Gastroesophageal sphincter (tissue), 4 donors: ENCODE measurements at places on chromosomes 7 and 10.
A peak's percentile ranks its signal among the peaks of the same experiment; 100 is the strongest.

- ATAC-seq = no peak
These were observed 9.9 kb downstream of the EPDR1 start for GRCh38 chr7:37930226-37930948.

GRCh38 chr10:27611236-27611635 is 107.1 kb downstream of the RAB18 start:
- peak; percentile 50 for ATAC-seq

DNA sequence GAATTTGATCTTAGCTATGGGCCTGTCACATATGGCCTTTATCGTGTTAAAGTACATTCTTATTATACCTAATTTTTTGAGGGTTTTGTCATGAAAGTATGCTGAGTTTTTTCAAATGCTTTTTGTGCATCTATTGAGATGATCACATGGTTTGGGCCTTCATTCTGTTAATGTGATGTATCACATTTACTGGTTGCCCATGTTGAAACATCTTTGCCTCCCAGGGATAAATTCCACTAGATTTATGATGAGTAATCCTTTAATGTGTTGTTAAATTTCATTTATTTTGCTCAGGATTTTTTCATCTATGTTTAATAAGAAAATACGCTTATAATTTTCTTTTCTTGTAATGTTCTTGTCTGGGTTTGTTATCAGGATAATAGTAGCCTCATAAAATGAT is 442.0 kb downstream of the MDFIC start:
- ATAC-seq = no peak

DNA sequence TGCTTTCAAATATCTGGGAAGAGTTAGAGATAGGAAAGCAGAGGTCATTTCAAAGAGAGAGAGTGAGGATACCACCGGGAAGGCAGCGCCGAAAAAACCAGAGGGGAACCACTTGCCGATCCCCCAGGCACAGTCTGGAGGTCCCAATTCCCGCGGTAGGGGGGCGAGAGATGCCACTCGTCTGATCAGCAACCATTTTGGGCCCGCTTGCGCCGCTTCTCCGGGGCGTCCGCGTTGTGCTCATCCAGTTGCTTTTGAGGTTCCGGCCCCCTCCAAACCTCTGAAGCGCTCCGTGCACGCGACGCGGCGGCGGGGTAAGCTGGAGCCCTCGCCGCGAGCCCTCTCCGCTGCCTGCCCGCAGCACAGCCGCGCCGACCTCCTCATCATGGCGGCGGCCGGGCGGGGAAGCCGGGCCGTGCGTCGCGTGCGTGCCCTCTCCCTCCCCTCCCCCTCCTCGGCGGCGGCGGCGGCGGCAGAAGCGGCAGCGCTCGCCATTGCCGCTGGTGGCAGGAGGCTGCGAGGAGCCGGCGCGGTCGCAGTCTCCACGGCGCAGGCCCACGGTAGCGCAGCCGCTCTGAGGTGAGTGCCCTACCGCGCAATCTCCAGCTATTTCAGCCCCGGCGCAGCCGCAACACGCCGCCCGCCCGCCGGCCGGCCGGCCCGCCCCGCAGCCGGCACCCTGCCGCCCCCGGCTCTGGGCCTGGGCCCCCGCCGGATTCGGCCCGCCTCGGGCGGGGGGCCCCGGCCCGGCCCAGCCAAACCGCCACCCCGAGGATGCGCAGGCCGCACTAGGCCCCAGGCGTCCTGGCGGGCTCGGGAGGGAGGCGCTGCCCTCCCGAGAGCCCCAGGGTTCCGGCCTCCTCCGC is at the start of gene NRF1:
TSS of gene NRF1 (plus strand) at position 475 of the 866 bp plus-strand sequence. CDS start 45,632 bp downstream, outside the sequence.
- peak; percentile 94 for ATAC-seq

- ATAC-seq = no peak
These were observed 209.9 kb downstream of the ZNF365 start for GRCh38 chr10:62583876-62584615.

GRCh38 chr7:141231018-141231792 is 157.3 kb downstream of the TMEM178B start:
- no peak for ATAC-seq

- ATAC-seq = no peak
These were observed 48.8 kb downstream of the UBE2H start for GRCh38 chr7:129903935-129904334.

GRCh38 chr10:110008518-110009339 is 945 bp downstream of the ADD3 start:
- no peak for ATAC-seq

DNA sequence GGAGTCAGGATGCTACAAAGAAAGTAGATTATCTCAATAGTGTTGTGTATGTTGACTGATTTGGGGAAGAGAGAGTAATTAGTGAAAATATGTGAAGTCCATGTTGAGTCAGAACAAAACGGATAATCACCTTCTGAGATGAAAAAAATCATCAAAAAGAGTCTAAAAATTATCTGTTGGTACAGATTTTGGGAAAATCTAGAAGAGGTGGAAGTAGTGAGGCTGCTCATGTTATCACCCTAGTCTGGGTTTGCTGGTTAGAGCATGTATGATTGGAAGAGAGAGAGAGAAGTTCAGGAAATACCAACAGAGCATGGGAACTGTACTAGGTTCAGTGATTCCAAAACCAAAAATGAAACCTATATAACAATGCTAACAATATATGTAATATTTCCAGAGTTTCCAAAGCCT is 12.3 kb downstream of the RPA3 start:
- no peak for ATAC-seq

DNA sequence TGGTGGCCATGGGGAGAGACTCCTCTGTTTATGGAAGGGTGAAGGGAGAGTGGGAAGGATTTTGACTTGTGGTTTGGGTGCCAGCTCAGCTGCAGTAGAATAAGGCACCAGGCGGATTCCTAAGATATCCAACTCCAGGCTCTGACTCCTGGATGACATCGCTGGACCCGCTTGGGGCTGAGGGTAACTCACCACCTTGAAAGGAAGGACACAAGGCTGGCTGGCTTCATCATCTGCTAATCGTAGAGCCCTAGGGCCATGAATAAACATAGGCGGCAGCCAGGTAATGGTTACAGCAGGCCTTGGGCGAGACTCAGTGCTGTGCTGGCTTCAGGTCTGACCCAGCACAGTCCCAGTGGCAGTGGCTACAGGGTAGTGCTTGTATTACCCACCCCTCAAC is 16.7 kb upstream of the LIPK start:
- ATAC-seq = no peak

DNA sequence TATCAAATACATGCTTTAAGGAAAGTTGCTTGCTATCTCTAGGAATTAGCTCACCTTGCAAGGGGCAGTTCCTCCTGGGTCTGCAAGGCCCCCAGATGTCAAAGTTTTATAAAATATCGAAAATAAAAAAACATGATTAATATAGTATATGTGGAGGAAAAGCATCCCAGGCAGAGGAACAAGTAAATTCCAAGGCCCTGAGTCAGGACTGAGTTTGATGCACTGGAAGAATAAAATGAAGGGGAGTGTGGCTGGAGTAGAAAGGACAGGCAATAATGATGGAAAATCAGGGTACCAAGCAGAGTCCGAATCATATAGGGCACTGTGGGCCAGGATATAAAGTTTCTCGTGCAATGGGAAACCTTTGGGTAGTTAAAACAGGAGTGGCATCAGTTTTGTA is 112.4 kb upstream of the EEPD1 start:
- no peak for ATAC-seq

- ATAC-seq = no peak
These were observed 14.0 kb downstream of the GATAD1 start for GRCh38 chr7:92461027-92462003.

DNA sequence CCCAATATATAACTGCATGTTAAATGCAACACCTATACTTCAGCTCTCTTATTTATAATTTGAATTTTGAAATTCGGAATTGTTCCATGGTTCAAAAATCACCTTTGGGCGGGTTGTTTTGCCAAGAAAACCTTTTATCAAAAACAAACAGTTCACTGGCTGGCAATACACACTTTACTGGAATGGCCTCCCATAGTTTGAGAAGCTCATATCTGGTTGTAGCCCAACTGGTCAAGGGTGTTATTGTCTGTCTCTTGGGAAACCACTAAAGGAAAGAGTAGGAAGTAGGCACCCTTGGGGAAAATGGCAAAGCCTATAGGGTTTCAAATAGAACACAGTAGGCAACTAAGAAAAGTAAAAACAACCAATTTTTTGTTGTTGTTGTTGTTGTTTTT is 117.9 kb downstream of the HIPK2 start:
- no peak for ATAC-seq

- ATAC-seq = no peak
These were observed 44.4 kb downstream of the PFKFB3 start for GRCh38 chr10:6247041-6247712.

- no peak for ATAC-seq
These were observed 126.8 kb upstream of the PCLO start for GRCh38 chr7:83289419-83289993.

GRCh38 chr7:94540428-94540827 is 30.8 kb downstream of the CASD1 start:
- no peak for ATAC-seq

GRCh38 chr7:129530795-129531391 is 28.6 kb downstream of the SMKR1 start:
- no peak for ATAC-seq

GRCh38 chr10:28930514-28931495 is 253.5 kb downstream of the BAMBI start:
- no peak for ATAC-seq

- ATAC-seq = peak; percentile 78
These were observed 218.6 kb upstream of the INHBA start for GRCh38 chr7:41921453-41921981.

DNA sequence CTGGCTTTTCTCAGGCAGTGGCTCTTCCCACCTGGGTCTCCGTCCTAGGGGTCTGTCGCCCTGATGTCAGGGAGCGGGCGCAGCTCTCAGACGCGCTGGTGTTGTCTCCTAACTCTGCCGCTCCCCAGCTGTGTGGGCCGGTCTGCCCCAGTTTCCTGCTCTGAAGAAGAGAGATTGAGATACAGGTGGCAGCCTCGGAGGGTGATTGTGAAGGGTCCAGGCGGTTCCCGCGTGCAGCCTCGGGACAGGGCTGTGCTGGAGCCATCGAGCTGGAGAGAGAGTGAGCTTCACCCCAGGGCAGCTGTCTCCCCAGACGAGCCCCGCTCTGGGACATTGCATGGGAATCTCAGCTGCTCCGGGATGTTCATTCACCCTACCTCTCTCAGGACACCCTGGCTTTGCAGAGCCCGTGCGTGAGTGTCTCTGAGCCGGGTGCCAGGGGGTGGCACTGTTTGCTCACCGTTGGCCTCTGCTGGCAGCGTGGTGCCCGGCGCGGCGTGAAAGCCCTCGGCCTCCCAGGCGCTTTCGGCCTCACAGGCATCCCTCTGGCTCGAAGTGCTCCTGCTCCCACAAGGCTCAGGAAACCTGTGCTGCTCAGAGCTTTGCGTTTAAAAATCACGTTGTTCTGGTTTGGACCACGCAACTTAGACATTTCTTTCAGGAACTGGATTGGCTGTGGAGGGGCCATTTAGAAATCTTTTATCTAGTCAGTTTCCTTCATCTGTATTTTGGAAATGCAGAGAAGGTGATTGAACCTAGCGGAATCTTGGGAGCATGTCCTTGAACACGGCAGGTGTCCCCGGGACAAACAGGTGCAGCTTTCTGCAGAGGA is 33.8 kb upstream of the ZFAND2A start:
- peak; percentile 71 for ATAC-seq

- no peak for ATAC-seq
These were observed 7.9 kb upstream of the RAPGEF5 start for GRCh38 chr7:22364900-22365299.

- no peak for ATAC-seq
These were observed 11.3 kb downstream of the PLCE1 start for GRCh38 chr10:94005050-94005449.

GRCh38 chr7:45447296-45447695 is 126.9 kb upstream of the ADCY1 start:
- ATAC-seq = no peak

- no peak for ATAC-seq
These were observed 93.8 kb upstream of the SVIL start for GRCh38 chr10:29728541-29729049.
